ENCODE measurements at places on chromosomes 7 and 10.

DNA sequence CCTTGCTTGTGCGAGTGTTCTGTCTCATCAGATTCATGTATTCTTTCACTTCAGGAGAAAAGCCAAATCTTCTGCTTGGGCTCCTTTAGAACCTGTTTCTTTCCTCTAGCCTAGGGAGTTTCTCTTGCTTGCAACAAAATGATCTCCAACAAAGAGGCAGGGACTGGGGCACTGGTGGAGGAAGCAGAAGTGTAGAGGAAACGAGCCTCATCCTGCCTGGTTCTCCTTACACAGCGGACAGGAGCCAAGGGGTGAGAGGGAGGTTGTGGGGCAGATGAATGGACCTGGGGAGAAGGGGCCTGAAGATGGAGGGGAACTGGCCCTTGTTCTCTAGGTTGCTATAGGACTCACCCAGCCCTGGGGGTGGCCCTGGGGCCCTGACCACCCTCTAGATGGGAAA, 141.1 kb downstream of the PKD1L1 start:
- no peak for DNase-seq

DNA sequence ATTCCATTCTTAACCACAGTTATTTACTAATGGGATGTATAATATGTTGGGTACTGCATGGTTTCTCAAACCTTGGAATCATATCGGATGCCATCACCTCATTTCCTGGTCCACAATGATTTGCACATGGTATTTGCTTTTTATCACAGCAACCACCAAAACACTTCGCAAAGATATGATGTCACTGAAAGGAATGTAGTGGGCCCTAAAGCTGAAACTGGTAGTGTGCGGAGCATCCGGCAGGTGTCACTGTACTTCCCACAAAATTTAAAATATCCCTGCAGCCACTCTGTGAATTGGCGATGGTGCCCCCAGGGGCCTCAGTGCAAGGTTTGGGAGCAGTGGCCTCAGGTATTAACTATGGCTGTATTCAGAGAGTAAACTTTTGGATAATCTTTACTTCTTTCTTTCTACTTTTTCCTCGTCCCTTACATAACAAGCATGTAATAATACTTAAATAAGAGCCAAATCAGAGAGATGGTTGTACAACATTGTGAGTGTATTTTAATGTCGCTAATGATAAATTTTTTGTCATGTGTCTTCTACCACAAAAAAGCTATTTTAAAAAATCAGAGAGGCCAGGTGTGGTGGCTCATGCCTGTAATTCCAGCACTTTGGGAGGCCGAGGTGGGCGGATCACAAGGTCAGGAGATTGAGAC, 66.2 kb downstream of the FAM241B start:
- DNase-seq = no peak

DNA sequence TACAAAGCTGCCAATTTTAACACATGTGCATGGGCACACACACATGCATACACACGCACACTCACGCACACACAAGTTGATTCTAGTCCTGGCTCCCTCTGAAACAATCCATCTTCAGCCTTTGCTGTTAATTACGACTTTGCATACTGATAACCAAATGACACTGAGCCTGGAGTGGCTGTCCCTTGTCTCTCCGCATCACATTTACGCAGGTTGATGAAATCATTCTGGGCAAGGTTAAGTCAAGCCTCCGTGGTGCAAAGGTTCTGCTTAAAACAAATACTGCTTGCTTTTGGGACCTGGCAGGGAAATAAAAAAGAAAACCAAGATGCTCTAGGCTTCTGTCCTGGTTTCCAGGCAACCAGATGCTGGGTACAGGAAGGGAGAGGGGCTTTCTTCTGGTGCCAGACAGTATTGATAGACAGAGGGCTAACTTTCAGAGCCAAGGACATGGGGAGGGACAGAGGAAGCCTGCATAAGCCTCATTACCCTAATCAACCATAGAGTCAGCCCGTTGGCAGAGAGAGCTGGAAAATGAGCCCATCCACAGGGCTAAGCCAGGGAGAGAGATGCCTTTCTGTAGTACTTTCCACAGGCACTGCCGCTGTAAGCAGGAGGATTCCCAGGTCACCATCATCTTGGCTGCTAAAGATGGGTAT, 233.0 kb downstream of the WDR11 start:
- no peak for DNase-seq

DNA sequence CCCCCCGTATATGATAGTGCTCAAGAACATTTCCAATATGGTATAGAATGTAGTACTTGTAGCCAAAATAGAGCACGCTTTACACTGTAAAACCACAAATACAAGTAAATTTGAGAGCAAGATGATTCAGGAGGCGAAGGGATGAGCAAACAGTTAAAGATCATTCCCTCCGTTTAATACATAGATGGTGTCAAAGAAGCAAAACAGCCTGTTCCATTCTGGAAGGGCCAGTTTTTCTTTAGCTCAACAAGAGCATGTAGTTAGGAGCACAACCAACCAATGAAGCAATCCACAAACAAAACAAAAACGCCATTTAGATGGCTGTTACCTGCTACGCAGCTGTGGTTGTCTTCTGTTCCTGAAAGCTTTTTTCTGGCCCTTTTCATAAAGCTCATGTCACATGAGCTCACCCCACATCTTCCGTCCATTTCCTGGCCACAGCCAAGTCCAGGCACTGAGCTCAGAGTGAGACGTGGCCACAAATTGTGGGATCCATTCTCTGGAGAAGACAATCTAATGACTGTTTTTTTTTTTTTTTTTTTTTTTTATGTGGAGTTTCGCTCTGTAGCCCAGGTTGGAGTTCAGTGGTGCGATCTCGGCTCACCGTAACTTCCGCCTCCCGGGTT, 185.6 kb downstream of the FANK1 start:
- no peak for DNase-seq

DNA sequence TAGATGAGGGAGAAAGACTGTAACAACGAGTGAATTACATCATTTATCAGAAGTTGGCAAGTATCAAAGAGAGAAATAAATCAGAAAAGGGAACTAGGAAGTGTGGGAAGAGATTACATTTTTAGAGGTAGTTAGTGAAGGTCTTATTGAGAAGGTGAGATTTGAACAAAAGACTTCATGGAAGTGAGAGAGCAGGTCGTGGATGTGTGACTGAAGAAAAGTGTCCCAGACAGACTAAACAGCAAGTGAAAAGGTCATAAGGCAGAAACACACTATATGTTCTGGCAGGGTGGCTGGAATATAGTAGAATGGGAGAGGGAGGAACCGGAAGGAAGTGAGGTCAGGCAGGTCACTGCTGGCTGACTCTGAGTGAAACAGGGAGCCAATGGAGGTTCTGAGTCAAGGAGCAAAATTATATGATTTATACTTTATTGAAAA, 35.7 kb upstream of the RHOBTB1 start:
- no peak for DNase-seq

- DNase-seq = no peak
Measured at GRCh38 chr7:116544487-116544886, 19.7 kb downstream of the CAV1 start.

- no peak for DNase-seq
Measured at GRCh38 chr10:63256009-63256773, 123.1 kb downstream of the NRBF2 start.

DNA sequence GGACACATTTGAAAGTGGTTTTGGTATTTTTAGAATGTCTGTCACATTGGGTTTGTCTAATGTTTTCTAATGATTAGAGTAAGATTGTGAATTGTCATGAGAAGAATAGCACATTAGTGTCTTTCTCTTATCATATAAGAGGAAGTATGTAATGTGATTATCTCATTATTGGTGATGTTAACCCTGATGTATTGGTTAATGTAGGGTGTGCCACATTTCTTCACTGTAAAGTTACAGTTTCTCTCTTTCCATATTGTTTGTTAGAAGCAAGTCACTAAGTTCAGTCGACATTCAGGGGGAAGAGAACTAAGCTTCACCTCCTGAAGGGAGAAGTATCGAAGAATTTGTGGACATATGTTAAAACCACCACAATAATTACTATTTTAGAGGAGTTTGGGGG, 56.3 kb upstream of the DNAH11 start:
- no peak for DNase-seq
